Activated T-helper 1 cell treated with anti-CD3 and anti-CD28 coated beads, Interleukin-12 subunit alpha, Interleukin-12 subunit beta, Interleukin-2, Interleukin-4 antibody, amounts not matched to agents 30 ng/mL and 10 ng/mL and 1 ng/mL, durations not matched to agents 14 hours and 24 hours and 36 hours (primary cell): ENCODE measurements at places on chromosomes 7 and 10. TPM values are rescaled to one million over a fixed set of nuclear protein-coding genes. Genes with fewer than 3 reads are reported as not detected.

The CLCN1 gene
- not detected in 2 replicates for total RNA-seq

The FGL2 gene
- 4.0 and 4.7 TPM in 2 replicates for total RNA-seq

The HTR5A gene
- not detected in 2 replicates for total RNA-seq

The OPN4 gene
- total RNA-seq: not detected in 2 replicates
